ENCODE measurements at places on chromosomes 7 and 10. TPM values are rescaled to one million over a fixed set of nuclear protein-coding genes. Genes with fewer than 3 reads are reported as not detected.
A peak's percentile ranks its signal among the peaks of the same experiment; 100 is the strongest.

GRCh38 chr7:131652934-131653333 is 96.5 kb upstream of the PODXL start:
- ATAC-seq = no peak

FXYD4 gene
- not detected for total RNA-seq

GRCh38 chr7:136588216-136588615 is 280.2 kb upstream of the CHRM2 start:
- no peak for ATAC-seq

TRPV5 gene
- total RNA-seq = 0.13 TPM

CFAP46 gene
- total RNA-seq = not detected

DNA sequence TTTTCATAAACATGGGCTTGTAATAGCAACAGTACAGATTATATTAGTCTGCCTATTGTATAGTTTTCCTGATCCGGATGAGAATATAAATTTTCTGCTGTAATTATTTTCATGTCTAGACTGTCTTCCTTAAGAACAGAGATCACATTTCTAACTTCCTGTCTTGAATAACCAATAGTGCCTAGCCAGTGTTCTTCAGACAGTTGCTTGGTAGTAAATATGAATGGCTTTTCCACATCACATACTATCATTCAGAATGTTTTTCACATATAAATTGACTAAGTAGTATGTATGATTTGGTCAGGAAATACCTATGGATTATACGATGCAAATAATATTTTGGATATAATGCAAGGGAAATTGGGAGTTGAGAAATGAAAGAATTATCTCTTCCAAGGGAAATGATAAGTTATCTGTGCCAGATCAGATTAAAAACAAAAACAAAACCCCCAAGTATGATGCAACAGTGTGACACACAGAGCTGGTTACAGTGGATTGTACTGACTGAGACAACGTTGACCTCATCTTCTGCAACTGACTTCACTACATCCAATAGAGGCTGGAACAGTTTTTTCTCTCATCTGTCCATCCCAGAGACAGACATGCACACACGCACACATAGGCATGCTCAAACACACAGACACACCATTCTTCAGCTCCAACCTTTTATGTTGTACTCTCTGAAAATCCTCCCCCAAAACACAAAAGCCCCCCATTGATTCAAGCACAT is 16.4 kb downstream of the ITGA8 start:
- ATAC-seq = no peak

PLCE1 gene
- 0.08 TPM for total RNA-seq

DNA sequence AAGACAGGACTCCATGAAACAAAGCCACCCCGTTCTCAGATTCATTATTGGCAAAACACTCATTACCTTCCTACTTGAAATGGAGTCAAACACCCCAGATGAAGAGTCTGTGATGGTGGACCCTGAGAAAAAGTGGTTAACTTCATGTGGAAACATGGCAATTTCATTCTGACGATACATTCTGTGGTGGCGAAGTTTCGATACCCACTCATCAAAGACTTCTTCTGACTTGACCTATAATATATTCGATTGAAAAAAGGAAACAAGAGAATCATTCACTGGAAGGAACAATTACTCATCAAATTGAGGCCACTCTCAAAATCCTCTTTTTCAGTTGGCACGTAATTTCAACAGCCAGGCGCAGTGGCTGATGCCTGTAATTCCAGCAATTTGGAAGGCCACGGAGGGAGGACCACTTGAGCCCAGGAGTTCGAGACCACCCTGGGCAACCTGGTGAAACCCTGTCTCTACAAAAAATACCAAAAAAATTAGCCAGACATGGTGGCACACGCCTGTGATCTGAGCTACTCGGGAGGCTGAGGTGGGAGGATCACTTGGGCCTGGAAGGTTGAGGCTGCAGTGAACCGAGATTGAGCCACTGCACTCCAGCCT is 108.8 kb upstream of the GSDME start:
- ATAC-seq = peak; percentile 89

DNA sequence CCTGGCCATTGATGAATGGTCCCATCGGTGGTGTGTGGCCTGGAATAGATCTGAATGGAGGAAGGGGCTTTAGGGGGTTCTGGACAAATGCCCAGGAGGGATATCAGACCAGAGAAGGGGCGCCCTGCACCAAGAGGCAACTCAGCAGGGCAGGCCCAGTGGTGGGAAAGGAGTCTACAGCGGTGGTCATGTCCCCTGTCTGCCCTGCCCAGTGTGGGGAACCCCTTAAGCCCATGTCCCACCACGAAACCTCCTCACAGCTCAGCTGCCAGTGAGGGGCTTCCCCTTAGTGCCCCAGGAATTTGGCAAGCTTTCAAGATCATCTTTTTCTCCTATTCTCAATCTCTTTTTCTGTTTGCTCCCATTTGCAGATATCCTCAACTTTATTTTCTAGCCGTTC is 14.1 kb upstream of the CCSER2 start:
- ATAC-seq = no peak

FAM20C gene
- total RNA-seq = 0.08 TPM

VGF gene
- total RNA-seq = 0.13 TPM

WNT8B gene
- 0.16 TPM for total RNA-seq

- no peak for ATAC-seq
Observed at GRCh38 chr10:100829933-100830727, 82.6 kb upstream of the SLF2 start.

- ATAC-seq = peak; percentile 20
Observed at GRCh38 chr7:92836489-92836999, at the start of gene CDK6. Gene CDK6, minus strand, starts transcription at chr7:92836573. Its CDS starts 3,250 bp downstream, at chr7:92833323.

DNA sequence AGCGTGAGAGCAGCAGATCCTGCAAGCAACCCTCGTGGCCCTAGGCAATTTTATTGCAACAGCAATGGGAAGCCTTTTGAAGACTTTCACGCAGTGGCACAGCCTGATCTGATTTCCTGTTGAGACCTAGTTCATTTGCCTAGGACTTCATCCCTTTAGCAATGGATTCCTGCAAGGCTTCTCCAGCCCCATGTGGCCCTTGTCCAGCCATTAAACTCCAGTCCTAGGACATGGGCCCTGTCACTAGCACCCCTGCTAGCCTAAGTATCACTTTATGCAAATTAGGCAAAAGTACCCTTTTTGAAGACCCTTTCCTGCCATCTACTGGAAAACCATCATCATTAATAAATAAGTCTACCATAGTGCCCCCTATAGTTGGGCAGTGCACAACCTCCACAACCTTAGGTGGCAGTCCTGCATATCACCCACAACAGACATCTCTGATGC is 379.4 kb downstream of the GALNT17 start:
- no peak for ATAC-seq

- ATAC-seq = no peak
Observed at GRCh38 chr10:125816548-125816947, 6.5 kb downstream of the UROS start.

DNA sequence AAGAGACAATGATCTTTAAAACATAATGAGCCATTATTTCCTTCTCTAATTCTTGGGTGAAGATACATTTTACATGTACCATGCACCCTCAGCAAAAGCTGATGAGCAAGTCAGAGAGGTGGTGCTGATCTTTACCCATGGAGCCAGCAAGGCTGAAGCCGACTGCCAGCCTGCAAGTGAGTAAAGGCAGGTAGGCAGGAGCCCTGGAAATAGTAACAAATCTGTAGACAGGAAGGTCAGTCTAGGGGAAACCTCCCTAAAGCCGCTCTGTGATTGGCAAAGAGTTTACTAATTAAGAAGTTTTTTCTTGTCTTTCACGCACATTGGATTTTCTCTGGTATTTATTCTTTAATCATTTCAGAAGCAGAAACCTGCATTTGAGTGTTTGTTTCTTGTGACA is 67.9 kb downstream of the PRKCQ start:
- ATAC-seq = peak; percentile 31

DNA sequence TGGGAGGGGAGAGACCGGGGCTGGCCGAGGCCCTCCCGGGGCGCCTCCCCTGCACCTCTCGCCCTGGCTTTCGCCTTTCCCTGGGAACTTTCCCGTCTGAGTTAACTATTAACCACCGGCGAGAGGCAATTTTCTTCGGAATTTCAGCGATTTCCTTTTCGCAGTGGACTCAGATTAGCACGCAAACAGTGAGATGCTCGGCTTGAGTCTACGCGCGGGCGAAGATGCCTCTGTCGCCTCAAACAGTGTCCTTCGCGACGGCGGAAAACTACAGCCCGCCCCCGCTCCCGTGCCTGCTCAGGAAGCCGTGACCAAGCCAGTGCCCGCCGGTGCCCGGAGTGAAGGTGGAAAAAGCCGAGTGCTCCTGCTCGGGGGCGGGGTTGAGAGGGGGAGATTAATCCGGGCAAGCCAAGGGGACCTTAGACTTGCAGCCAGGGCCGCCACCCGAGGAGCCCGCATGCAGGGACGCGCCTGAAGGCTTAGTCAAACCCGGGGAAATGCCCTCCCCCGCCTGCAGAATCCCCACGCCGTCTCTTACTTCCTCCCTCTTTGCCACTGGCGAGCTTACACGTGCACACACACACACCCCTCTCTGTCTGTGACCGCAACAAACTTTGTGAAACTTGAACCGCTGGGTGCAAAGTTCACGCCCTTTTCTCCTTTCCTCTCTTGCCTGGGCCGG is 14.5 kb upstream of the PAX2 start:
- peak; percentile 78 for ATAC-seq

DNA sequence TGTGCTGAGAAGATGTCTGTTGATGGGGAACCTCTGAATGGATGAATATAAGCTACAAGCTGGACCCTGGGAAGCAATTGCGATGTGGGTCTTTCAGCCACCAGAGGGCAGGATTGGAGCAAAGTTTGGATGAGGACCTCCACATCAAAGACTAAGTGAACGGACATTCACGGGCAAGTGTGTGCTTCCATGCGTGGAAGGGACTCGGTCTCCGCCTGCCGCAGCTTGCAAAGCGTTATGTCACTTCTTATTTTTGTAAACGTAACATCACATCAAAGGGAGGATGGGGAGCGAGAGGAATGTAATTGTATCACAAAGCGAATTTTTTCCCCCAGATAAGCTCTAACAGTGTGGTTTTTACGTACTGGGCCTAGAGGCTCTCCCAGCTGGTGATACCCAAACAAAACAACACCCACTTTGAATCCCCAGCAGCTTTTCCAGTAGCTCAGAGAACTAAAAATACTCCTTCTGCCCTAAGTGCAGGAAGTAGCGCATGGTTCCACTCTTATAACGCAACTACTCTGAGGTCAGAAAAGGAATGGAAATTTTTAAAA is 65.0 kb downstream of the VWA2 start:
- peak; percentile 78 for ATAC-seq

DNA sequence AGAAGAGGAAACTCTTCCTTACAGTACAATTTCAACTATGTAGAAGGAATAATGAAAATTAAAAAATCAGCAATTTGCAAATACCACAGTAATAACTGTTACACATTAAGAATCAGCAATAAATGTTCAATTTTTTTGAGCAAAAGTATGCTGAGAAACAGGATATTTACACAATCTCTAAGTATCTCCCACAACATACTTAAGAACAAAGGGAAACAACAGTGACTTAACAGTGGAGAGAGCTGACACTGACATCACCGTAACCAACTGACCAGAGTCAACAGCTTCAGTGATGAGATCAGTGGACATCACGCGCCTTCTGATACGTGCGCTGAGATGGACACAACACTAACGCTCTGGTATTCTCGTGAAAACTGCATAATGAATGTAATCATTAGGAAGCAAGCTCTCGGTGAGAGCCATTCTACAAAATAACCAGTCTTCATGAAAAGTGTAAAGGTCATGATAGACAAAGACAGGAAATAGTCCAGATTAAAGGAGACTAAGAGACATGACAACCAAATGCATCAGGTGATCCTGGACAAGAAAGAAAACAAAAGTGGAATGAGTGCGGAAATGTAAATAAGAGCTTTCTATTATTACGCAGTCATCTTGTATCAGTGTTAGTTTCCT is 82.6 kb downstream of the PIP4K2A start:
- ATAC-seq = no peak

- ATAC-seq = no peak
Observed at GRCh38 chr7:135769005-135769802, 20.6 kb upstream of the FAM180A start.

DNA sequence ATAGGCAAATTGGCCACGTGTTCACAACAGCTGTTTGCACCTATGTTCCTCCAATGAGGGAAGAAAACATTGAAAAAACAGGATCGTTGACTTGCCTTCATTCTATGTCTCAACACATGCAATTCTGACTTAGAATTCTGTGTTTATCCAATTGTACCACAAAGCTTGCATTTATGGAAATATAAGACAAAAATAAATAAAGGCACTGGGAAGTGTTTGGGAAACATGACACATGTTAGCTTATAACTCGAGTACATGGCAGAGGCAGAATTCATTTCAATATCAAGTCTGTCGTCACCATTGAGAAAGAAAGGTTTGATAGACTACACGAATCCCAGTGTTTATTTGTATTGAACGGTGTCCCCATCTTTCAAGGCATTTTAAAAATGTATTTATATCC is 291.2 kb downstream of the AHR start:
- no peak for ATAC-seq

GRCh38 chr7:46288861-46289260 is 367.8 kb upstream of the IGFBP3 start:
- ATAC-seq = no peak

- no peak for ATAC-seq
Observed at GRCh38 chr7:30232391-30232790, 52.0 kb upstream of the ZNRF2 start.

- ATAC-seq = no peak
Observed at GRCh38 chr7:158472596-158472995, 115.0 kb downstream of the PTPRN2 start.

DNA sequence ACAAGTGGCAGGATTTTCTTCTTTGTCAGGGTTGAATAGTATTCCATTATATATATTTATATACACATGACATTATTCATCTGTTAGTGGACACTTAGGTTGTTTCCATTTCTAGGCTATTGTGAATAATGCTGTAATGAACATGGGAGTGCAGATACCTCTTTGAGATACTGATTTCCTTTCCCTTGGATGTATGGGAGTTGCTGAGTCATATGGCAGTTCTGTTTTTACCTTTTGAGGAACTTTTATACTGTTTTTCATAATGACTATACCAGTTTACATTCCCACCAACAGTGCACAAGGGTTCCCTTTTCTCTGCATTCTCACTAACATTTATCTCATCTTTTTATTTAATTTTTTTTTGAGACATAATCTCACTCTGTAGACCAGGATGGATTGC is 1.8 kb upstream of the CLCN1 start:
- no peak for ATAC-seq

DNA sequence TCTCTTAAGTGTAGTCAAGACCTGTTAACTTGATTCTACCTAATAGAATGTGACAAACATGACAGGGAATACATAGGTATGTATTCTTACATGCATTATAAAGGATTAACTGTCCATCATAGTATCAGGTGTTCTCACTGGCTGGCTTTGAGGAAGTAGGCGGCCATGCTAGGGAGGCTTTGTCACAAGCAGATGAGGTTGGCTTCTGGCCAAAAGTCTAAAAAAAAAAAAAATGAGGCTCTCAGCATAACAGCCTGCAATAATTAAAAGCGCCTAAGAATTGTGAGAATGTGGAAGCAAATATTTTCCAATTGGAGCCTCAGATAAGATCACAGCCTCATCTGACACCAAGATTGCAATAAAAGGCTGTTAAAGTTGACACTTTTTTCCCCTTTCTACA is 1256.8 kb upstream of the SORCS1 start:
- ATAC-seq = no peak

GRCh38 chr7:5217851-5218331 is 27.9 kb downstream of the WIPI2 start:
- no peak for ATAC-seq

- no peak for ATAC-seq
Observed at GRCh38 chr10:3494131-3494837, 290.7 kb downstream of the KLF6 start.

GRCh38 chr7:7769710-7770627 is 51.6 kb upstream of the RPA3 start:
- no peak for ATAC-seq

- ATAC-seq = no peak
Observed at GRCh38 chr7:45564485-45564884, 9.7 kb upstream of the ADCY1 start.
